Effector memory CD4-positive, alpha-beta T cell (primary cell): ENCODE measurements at places on chromosomes 2 and 18.

DNA sequence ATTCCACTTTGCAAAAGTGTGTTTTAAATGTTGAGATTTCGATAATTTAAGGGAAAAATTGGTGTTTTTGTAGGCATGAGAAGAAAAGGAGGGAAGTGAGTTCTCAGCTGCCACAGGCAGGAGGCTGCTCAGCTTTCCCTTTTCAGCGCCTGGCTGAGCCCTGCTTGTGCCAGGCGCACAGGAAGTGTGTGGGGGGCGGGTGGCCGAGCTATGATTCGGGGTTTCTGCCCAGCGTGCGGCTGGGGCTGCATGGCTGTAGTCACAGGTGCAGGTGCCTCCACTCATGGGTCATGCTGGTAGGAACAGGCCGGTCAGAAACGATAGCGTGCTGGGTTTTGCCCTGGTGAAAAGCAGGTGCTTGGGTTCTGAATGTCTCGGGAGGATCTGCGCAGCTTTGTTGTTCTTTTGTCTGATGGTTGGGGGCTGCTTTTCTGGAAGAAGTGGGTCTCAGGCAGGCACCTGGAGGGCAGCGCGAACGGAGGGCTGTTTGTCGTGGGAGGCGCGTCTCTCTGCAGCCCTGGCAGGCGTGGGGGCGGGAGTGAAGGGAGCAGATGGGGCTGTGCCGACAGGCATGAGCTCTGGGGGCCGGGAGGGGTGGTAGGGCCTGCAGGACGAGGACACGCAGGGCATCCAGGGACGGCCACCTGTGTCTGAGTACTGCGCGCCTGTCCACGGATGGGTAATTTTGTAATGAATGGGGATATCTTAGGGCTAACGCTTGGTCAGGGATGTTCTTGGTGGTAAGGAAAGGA, 2.1 kb downstream of the KCNG2 start:
- DNase-seq: no peak

- DNase-seq: no peak
Measured at GRCh38 chr2:190802129-190802528, 78.5 kb upstream of the GLS start.

GRCh38 chr2:234732404-234733092, 219.3 kb upstream of the SH3BP4 start:
- DNase-seq: no peak

DNA sequence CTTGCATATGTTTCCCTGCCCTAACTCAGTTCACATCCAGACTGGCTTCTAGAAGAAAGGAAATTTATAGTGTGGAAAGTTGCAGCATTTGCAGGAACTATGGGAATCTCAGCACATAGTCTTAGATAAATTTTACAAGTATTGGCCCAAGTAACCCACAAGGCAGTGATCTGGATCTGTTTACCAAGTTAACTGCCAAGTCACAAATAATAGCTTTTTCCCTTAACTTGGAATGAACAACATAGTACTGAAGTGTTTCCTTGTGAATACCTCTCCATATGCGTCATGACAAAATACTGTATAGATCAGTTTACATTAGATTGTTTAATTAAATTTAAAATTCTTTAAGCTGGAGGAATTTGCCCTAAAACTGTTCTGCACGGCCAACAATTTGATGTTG, 255.8 kb upstream of the EPAS1 start:
- no peak for DNase-seq

DNA sequence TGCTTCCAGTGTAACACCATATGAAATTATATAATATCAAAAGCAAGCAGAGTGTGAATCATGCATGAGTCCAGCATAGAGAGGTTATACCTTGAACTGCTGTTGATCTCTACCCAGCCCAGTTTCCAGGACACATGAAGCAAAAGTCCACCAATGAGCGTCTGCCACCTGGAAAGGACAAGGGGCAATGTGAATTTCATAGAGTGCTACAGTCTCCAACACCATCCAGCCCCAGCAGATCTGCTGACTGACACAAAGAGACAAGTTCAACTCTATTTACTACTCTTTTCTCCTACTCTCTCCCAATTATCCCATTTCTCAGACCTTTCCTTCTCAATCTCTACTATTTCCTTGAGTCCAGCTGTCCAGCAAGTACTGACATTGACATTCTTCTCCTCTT, 31.8 kb upstream of the RIOK3 start:
- DNase-seq: no peak

GRCh38 chr2:188765522-188766470, 208.4 kb upstream of the COL3A1 start:
- DNase-seq: no peak

- DNase-seq: no peak
Measured at GRCh38 chr2:43642363-43642762, 5.3 kb downstream of the PLEKHH2 start.

DNA sequence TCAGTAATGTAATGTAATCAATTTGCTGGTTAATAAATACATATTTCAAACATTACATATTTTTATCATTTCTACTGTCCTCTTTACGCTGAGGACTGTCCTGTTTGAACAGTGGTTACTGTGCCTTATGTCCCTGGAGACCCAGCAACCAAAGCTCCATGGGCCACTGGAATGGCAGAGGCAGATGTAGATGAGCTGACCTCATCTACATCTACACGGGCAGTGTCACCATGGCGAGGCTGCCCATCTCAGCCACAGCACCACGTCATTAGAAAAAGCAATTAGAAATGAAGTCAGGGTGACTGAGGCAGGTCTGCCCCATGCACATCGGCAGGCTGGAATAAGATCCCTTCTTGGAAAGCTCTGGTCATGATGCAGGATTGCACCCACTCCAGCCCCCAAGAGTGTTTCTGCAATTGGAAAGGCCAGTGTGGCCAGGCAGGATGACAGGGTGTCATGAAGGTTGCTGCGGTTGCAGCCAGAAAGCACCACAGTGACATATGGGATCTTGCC, 237.5 kb downstream of the NDUFA10 start:
- no peak for DNase-seq

GRCh38 chr2:64120928-64121327, 23.3 kb downstream of the PELI1 start:
- no peak for DNase-seq

DNA sequence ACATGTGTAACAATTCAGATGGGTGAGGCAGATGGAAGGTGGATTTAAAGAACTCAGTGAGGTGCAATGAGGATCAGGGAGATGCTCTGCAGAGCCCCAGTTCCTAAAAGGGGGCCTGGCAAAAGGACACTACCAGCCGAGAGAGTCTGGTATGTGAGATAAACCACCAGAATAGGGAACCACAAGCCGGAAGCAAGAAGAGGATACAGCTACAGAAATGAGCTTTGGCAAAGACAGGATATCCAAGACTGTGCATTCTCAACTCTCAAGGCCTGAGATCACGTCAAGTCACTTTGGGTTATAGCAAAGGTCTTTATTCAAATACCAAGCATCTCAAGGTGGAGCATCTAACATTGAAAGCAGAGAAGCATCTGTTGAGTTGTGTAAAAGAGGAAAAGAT, 293.5 kb downstream of the ARHGAP15 start:
- DNase-seq: no peak

GRCh38 chr2:75233965-75234364, 34.6 kb upstream of the TACR1 start:
- no peak for DNase-seq

DNA sequence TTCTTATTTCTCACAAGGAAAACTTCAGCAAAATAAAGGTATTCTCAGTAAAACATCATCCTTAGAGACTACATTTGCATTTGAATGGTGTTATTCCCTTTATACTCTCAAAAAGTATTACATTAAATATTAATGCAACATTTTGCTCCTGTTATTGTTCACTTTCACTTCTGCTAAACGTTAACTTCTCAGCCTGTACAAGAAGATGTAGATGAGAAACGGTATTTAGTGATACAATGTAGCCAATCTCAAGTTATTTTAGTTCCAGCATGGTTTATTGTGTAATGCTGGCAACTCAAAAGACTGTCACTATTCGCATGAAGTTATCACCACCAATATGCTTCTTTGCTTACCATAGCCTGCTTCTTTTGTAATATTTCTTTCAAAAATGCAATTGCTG, 514.1 kb downstream of the CPS1 start:
- DNase-seq: no peak

DNA sequence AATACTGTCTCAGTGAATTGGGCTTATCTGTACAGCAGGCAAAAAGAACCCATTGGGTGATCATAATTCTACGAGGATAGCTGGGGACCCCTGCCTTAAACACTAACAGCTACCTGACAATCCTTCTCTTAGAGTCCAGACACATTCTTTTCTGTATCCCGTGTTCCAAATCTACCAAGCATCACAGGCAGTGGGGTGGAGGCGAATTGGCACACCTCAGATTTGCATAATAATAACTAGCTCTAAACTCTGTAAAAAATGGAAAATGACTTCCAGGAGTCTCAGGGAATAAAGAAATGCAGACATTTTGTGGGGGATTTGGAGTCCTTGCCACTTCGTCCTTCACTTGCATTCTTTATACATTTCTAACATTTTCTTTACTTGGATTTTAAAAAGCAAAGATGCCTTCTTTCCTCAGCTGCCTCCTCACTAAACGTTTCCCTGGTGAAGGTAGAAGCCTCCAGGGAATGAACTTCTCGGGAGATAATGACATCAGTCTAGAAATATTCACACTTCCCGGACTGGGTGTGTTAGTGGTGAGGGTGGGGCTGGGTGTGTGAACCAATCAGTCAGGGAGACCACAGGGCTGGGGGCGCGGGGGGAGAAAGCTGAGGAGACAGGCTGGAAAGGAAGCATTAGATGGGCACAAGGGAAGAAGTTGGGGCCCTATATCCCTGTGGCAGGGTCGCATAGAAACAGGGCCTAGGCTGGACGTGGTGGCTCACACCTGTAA, 59.1 kb upstream of the BOD1L2 start:
- DNase-seq: no peak

- no peak for DNase-seq
Measured at GRCh38 chr2:169815849-169816248, 8.9 kb downstream of the METTL5 start.

GRCh38 chr18:65735155-65735554, 15.7 kb upstream of the CDH7 start:
- no peak for DNase-seq

DNA sequence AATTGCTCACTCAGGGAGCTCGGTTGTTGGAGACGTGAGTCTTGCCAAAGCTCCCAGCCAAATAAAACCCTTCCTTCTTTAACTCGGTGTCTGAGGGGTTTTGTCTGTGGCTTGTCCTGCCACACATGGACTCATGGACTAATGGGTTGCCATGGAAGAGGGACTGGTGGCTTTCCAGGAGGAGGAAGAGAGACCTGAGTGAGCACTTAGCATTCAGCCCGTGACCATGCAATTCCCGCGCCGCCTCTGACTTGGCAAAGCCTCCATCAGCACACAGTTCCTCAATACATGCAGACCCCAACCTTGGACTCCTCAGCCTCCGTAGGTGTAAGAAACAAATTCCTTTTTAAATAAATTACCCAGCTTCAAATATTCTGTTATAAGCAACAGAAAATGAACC, 57.3 kb upstream of the TMEM18 start:
- DNase-seq: no peak

DNA sequence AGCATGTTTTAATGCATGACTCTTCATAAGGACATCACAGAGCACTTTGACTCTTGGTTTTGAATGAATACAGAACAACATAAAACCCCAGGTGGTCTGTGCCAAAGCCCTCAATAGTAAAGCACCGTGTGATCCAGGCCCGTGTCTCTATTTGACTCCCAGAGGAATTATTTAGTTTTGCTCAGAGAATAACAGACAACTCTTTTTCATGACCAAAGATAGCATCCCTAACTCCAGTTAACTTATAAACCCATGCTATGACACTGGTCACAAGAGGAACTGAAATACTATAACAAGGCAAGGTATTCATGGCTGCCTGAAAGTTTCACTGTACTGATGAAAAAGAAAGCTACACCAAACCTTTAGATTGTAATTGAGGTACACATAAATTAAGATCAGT, 128.4 kb downstream of the IKZF2 start:
- no peak for DNase-seq
